ENCODE measurements at places on chromosomes 7 and 10.

DNA sequence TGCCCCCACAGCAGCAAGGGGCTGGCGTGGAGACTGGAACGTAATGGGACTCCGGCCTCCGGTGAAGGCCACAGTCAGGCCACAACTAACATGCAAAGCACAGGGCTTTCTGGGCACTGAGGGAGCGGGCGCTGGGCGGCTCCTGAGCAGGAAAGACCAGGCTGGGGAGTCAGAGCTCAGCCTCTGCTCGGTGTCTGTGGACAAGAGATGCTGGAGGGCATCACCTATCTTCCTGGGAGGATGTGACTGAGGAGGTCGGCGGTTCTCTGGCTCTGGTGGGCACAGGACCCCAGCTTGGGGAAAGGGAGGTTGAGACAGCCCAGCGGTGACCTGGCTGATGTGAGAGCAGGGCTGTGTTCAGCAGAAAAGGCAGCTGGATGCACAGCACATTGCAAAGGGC is 11.7 kb downstream of the CNPY1 start:
- DNase-seq = no peak

DNA sequence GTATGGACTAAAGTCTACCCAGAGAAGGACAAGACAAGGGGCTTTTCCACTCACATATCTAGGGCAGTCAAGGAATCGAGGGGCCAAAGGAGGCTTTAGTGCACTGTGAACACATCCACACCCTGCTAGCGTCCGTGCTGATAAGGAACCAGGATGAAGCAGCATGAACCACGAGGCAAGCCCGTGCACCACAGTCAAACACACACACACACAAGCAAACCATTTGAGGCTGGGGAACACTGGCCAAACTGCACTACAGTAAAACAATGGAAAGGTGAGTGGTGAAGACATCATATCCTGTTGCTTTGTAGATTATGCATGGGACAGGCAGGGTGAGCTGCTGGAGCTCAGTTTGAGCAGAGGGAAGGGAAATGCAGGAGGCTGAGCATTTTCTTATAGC is 177.4 kb upstream of the CDCA7L start:
- DNase-seq = no peak

DNA sequence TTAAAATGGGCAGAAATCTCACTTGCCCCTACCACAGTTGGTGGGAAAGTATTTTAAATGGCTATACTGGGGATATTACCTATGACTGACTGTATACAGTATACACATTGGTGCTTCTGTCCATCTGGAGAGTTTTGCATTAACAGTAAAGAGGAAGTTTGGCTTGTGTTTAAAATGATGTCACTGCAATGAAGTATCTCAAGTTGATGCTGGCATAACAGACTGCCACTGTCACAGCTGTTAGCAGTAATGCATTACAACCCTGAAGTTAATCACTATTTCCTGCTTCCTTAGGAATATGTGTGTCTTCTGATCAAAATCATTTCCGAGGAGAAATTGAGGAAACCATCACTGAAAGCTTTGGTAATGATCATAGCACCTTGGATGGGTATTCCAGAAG is 1.9 kb downstream of the DKK1 start:
- DNase-seq = no peak

GRCh38 chr10:86823565-86823964 is 67.1 kb downstream of the BMPR1A start:
- DNase-seq = no peak

- DNase-seq = no peak
Observed at GRCh38 chr7:1856888-1857441, 186.9 kb downstream of the ELFN1 start.

DNA sequence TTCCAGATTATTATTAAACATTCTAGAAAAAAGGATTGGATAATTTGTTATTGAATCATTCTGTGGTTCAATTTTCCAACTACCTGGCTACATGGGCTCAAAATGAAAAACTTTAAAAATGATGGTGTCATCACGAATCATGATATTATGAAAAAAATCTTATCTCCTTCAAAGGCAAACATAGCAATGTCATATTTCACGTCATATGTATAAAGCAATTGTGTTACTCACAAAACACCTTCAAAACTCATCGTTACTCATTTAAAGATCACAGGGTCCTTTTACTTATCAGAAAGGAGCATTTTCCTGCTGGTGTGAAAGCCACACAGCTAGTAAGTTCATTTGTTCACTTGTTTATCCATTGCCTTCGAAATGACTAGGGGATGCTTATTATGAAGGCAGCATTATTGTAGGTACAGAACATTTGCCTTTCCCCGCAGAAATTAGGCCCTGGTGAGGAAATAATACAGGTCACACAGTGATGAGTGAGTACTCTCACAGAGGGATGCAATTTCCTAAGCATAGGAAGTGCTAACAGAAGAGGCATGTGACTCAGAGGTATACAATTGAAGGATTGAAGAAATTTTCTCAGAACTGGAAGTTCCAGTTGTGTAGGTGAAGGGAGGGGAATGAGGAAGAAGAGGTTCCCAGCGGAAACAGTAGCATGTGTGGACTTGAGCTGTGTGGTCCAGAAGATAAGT is 478.7 kb downstream of the INHBA start:
- DNase-seq = no peak

- DNase-seq = no peak
Observed at GRCh38 chr7:5528815-5529442, 105.3 kb upstream of the TNRC18 start.

Measured in HEK293T (cell line).